ENCODE measurements at places on chromosomes 6 and 20. TPM values are rescaled to one million over a fixed set of nuclear protein-coding genes. Genes with fewer than 3 reads are reported as not detected.

DNA sequence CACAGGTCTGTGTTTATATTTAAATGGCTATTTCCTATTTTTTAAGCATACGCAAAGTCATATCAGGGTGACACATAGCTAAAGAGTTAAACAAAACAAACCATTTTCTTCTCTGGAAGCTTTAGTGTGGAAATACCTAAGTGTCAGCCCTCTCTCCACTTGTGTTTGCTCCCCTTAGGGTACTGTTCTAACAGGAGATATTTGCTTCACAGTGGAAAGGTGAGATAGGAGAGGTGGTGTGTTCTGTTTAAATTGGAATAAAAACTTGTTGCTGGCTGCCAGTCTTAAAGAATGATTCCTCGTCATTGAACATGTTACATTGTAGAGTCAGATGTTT, 18.9 kb downstream of the PHACTR2 start:
- no peaks in the 10 kb centered on the region for H3K36me3 ChIP-seq
- H3K27me3 ChIP-seq, result no peaks in the 10 kb centered on the region
- no peak for DNase-seq

DNA sequence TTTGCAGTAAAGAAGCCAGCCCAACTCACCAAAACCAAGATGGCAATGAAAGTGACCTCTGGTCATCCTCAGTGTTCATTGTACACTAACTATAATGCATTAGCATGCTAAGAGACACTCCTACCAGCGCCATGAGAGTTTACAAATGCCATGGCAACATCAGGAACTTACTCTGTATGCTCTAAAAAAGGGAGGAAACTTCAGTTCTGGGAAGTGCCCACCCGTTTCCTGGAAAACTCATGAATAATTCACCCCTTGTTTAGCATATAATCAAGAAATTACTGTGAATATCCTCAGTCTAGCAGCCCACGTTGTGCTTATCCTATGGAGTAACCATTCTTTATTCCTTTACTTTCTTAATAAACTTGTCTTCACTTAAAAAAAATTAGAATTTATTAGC, 19.4 kb upstream of the TRERF1 start:
- no peaks in the 10 kb centered on the region for H3K36me3 ChIP-seq
- no peaks in the 10 kb centered on the region for H3K27me3 ChIP-seq
- H3K27ac ChIP-seq, result no peak overlapping the region
- no peak overlapping the region for H3K4me3 ChIP-seq
- no peak for DNase-seq

DNA sequence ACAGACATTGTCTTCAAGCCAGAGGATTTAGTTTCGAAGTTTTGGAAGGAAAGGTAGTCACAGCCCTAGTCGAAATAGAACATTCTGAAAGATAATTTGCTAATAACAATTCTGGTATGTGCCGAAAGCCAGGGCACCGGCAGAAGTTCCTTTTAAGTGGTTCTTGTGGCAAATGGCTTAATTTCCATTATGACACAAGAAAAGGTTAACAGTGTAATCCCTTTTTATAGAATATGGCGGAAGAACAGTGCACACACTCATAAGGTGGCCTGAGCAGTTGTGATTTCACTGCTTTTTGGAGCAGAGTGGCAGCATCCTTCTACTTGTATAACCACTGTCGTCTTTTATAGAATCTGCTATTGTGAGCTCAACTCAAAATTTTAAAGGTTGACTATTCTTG, 152.4 kb downstream of the SASH1 start:
- no peaks in the 10 kb centered on the region for H3K36me3 ChIP-seq
- DNase-seq, result no peak
- H3K4me1 ChIP-seq, result no peaks in the 10 kb centered on the region
- H3K4me3 ChIP-seq, result no peak overlapping the region

The OPRM1 gene
- not detected for total RNA-seq

The PRICKLE4 gene
- total RNA-seq, result not detected

Data from CD4-positive, alpha-beta T cell (primary cell).